ENCODE measurements at places on chromosomes 6 and 20.
A peak's percentile ranks its signal among the peaks of the same experiment; 100 is the strongest.

DNA sequence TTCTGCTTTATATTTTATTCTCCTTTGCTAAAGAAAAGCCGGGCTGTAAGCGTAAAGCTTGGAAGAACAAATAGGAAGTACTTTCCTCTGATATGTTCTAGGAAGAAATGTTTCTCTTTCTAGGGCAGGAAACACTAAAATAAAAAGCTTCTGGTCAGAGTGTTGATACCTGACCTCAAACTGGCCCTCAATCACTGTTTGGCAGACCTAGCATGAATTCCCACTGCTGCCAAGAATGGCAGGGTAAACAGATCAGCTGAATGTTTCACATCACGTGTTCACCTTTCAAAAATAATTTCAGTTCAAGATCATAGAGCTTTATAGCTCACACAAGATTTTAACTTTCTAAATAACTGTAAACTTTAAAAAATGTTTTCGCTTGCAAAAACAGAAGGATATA, 2.9 kb downstream of the MPC1 start:
- H3K27me3 ChIP-seq = peaks cover 12% of the 10 kb centered on the region
- H3K4me3 ChIP-seq = no peak overlapping the region
- H3K36me3 ChIP-seq = no peaks in the 10 kb centered on the region
- no peaks in the 10 kb centered on the region for H3K4me1 ChIP-seq
- no peak overlapping the region for H3K27ac ChIP-seq

DNA sequence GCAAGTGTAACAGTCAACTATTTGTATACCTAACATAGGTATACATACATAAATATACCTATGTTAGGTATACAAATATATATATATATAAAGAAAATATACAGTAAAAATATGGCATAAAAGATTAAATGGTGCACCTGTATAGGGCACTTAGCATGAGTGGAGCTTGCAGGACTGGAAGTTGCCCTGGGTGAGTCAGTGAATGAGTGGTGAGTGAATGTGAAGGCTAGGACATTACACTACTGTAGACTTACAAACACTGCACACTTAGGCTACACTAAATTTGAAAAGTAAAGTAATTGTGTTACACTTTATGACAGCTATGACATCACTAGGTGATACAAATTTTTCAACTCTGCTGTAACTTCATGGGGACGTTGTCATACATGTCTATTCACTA, 65.6 kb downstream of the CDC5L start:
- no peak overlapping the region for H3K4me3 ChIP-seq
- H3K27ac ChIP-seq = no peak overlapping the region
- no peaks in the 10 kb centered on the region for H3K4me1 ChIP-seq
- H3K36me3 ChIP-seq = no peaks in the 10 kb centered on the region
- no peaks in the 10 kb centered on the region for H3K27me3 ChIP-seq

DNA sequence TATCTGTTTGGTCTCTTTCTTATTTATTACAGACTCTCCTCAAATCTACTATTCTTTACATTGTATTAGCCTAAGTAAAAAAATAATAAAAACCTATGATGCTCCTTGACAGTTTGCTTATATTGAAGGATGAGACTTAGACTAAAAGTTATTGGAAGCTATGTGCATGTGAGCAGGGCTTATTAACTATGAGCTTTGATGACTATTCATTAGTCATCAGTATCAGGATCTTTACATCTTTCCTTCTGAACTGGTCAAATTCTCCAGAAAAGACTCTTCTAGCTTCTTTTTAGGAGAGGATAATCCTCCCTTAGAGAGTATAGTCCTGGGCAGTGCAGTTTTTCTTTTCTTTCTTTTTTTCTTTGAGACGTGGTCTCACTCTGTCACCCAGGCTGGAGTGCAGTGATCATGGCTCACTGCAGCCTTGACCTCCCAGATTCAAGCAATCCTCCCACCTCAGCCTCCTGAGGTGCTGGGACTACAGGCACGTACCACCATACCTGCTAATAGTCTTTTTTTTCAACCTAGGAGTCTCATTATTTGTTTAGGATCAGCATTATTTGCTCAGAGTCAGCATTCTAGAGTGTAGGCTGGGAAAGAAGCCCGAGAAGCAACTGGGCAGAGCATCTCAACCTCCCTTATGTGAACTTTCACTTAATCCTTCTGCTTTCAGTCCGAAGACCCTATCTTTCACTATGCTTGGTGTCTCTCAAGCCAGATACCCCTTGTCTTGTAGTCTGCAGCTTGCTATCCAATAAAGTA, 37.1 kb upstream of the YWHAB start:
- H3K36me3 ChIP-seq = no peaks in the 10 kb centered on the region
- H3K4me1 ChIP-seq = no peaks in the 10 kb centered on the region
- H3K27ac ChIP-seq = no peak overlapping the region
- no peak overlapping the region for H3K4me3 ChIP-seq

GRCh38 chr20:44650771-44651433, 597 bp downstream of the ADA start:
- H3K27me3 ChIP-seq = peaks cover 24% of the 10 kb centered on the region
- DNase-seq = no peak
- H3K4me3 ChIP-seq = peak overlapping the region; percentile 75

- no peaks in the 10 kb centered on the region for H3K36me3 ChIP-seq
- H3K27ac ChIP-seq = no peak overlapping the region
- H3K4me1 ChIP-seq = peaks cover 11% of the 10 kb centered on the region
- H3K4me3 ChIP-seq = no peak overlapping the region
Observed at GRCh38 chr6:10719296-10719963, 3.4 kb upstream of the TMEM14C start.

DNA sequence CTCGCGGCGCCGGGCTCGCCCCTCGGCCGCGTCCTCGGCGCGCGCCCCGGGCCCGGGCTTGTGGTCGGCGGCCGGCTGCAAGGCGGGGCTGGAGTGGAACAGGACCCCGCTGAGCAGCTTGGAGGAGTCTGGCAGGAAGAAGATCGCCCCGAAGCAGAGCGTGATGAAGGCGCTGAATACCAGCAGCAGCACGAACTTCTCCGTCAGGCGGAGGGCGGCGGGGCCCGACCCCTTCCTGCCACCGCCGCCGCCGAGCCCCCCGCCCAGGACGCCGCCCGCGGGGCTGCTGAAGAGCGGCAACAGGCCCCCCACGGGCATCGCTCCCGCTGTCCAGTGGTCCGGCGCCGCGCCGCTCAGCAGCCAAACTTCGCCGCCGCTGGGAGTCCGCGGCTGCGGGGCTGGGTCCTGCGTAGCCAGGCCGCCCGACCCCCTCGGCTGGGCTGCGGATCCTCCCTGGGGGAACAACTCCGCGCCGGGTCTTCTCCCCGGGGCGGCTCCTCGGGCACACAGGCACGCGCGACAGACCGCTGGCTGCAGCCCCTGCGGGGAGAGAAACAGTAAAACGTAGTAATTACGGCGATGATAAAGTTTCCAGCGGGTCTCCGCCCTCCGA, 707 bp downstream of the MAN1A1 start:
- H3K36me3 ChIP-seq = no peaks in the 10 kb centered on the region
- H3K4me1 ChIP-seq = peaks cover 7% of the 10 kb centered on the region
- H3K27me3 ChIP-seq = peaks cover 66% of the 10 kb centered on the region

DNA sequence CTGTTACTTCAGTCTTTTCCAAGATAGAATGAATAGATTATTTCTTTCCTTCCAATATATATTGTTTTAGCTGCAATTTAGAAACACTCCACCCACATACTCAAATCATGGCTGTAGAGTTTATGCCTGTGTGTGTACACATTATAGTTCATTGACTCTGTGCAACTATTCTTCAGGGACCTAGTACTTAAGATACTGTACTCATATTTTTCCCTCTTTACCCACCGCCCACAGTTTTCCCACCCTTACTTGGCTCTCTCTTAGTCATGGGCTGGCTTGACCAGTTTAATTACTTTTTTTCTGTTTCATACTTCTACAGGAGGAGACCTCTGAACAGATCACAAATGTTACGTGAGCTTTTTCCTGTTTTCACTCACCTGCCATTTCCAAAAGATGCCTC, 30.4 kb downstream of the C6orf89 start:
- no peak for DNase-seq
- H3K27ac ChIP-seq = no peak overlapping the region
- H3K36me3 ChIP-seq = no peaks in the 10 kb centered on the region
- H3K4me3 ChIP-seq = no peak overlapping the region
- H3K27me3 ChIP-seq = no peaks in the 10 kb centered on the region

DNA sequence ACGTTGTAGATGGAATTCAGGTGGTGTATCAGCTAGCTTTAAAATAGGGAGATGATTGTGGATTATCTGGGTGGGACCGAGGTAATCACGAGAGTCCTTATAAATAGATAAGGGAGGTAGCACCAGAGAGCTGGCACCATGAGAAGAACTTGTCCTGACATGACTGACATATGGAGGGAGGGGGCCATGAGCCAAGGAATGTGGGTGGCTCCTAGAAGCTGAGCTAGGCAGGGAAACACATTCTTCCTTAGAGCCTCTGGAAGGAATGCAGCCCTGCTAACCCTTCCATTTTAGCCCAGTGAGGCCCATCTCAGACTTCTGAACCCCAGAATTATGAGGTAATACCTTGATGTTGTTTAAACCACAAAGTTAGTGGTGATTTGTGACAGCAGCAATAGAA, 321.1 kb upstream of the SULF2 start:
- H3K4me3 ChIP-seq = no peak overlapping the region
- no peaks in the 10 kb centered on the region for H3K36me3 ChIP-seq
- no peak overlapping the region for H3K27ac ChIP-seq
- no peaks in the 10 kb centered on the region for H3K27me3 ChIP-seq
- no peak for DNase-seq

- H3K27ac ChIP-seq = no peak overlapping the region
- H3K27me3 ChIP-seq = peaks cover 13% of the 10 kb centered on the region
- DNase-seq = no peak
- H3K36me3 ChIP-seq = no peaks in the 10 kb centered on the region
- H3K4me1 ChIP-seq = peaks cover 3% of the 10 kb centered on the region
- no peak overlapping the region for H3K4me3 ChIP-seq
Observed at GRCh38 chr20:47789081-47789763, 3.9 kb upstream of the SULF2 start.

DNA sequence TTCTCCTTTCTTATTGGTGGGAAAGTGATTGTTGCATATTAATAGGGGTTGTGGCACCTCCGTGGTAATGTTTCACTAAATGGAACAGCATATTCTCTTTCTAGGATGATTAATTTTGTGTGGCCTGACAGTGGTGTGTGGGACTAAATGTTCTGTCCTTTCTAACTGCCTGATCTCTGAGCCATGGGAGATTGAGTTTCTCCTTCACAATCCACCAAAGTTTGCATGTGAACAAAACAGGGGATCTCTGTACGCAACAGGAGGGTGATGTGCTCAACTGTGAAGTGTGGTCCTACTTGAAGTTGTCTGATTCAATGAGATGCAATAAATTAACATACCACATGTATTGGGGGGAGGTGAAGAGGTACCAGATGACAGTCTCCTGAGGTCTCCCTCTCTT, 19.3 kb downstream of the BCAS1 start:
- H3K4me1 ChIP-seq = no peaks in the 10 kb centered on the region
- DNase-seq = no peak
- H3K36me3 ChIP-seq = no peaks in the 10 kb centered on the region

GRCh38 chr6:154928325-154928922, 66.7 kb upstream of the TIAM2 start:
- H3K4me3 ChIP-seq = no peak overlapping the region
- peaks cover 33% of the 10 kb centered on the region for H3K4me1 ChIP-seq
- H3K27me3 ChIP-seq = no peaks in the 10 kb centered on the region
- no peaks in the 10 kb centered on the region for H3K36me3 ChIP-seq

DNA sequence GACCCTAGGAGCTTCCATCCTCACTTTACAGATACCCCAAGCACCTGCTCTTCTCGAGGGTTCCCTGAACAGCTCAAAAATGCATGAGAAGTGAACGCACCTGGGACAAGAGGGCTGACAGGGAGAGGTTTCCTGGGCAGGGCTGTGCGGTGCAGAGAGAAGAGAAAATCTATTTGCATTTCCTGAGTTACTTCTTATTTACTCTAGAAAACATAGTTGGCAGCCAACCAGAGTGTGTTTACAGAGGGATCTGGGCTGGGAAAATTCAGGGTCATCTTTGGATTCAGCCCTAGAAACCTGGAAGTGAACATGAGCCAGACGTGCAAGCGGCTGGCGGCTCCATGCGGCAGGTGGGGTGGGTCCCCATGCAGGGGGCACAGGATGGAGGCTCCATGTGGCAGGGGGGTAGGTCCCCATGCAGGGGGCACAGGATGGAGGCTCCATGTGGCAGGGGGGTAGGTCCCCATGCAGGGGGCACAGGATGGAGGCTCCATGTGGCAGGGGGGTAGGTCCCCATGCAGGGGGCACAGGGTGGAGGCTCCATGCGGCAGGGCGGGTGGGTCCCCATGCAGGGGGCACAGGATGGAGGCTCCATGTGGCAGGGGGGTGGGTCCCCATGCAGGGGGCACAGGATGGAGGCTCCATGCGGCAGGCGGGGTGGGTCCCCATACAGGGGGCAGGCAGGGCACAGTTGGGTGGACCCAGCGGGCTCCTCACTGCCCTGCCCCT, 342.0 kb downstream of the TAF4 start:
- no peak overlapping the region for H3K4me3 ChIP-seq
- H3K27me3 ChIP-seq = peaks cover 12% of the 10 kb centered on the region
- no peak for DNase-seq
- peaks cover 14% of the 10 kb centered on the region for H3K4me1 ChIP-seq

DNA sequence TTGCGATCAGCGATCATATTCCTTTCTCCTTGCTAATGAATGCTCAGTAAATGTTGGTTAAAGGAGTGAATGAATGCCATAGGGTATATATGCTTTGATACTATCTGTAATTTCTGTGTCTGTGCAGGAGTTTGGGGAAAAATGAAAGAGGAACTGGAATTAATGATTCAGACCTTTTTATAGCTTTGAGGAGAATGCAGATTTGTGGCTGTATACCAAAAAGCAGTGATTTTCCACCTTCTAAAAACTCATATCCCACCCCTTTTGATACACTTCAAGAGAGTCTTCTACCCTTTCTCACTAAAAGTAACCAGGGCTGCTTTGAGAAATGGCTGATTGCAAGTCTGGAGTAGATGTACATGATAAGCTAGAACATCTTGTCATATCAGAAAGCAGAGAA, 26.6 kb upstream of the SUMO4 start:
- H3K4me1 ChIP-seq = no peaks in the 10 kb centered on the region
- H3K27ac ChIP-seq = no peak overlapping the region

- H3K27ac ChIP-seq = peak overlapping the region; percentile 94
- H3K36me3 ChIP-seq = no peaks in the 10 kb centered on the region
- DNase-seq = no peak
- H3K4me1 ChIP-seq = peaks cover 37% of the 10 kb centered on the region
Observed at GRCh38 chr20:11452326-11452725, 465.4 kb upstream of the BTBD3 start.

DNA sequence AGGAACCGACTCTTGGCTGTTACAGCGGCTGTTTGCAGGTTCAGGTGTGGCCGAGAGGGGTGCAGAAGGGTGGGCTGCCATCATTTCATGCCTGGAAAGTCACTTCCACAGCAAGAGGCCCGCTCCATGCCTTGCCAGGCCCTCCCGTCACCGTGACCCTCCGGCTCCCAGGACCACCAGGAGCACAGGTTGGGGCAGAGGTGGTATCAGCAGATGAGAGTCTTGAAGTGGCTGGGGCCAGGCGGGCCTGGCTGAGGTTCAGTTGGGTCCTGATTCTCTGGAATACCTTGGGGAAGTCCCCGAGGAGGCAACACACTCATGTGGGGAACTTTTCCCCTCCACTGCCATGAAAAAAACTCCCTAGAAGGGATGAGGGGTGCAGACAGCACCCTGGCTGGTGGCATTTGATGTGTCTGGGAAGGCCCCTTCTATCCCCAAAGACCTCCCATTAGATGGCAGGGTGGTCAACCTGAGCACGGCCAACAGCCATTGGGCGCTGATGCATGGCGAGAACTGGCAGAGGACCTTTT, 34.2 kb upstream of the IRF4 start:
- H3K4me3 ChIP-seq = no peak overlapping the region
- H3K36me3 ChIP-seq = no peaks in the 10 kb centered on the region
- DNase-seq = no peak
- H3K4me1 ChIP-seq = peaks cover 8% of the 10 kb centered on the region
- no peaks in the 10 kb centered on the region for H3K27me3 ChIP-seq

GRCh38 chr20:313948-314347, 11.4 kb upstream of the SOX12 start:
- no peaks in the 10 kb centered on the region for H3K27me3 ChIP-seq
- no peaks in the 10 kb centered on the region for H3K36me3 ChIP-seq
- peaks cover 12% of the 10 kb centered on the region for H3K4me1 ChIP-seq
- no peak overlapping the region for H3K27ac ChIP-seq

Data from neural progenitor cell (in vitro differentiated cells).